Sciatic nerve (tissue), 2 donors: ENCODE measurements at places on chromosomes 5 and 9. TPM values are rescaled to one million over a fixed set of nuclear protein-coding genes. Genes with fewer than 3 reads are reported as not detected.

- no peak for DNase-seq
These were observed 11.3 kb upstream of the DIPK1B start for GRCh38 chr9:136700959-136701667.

DNA sequence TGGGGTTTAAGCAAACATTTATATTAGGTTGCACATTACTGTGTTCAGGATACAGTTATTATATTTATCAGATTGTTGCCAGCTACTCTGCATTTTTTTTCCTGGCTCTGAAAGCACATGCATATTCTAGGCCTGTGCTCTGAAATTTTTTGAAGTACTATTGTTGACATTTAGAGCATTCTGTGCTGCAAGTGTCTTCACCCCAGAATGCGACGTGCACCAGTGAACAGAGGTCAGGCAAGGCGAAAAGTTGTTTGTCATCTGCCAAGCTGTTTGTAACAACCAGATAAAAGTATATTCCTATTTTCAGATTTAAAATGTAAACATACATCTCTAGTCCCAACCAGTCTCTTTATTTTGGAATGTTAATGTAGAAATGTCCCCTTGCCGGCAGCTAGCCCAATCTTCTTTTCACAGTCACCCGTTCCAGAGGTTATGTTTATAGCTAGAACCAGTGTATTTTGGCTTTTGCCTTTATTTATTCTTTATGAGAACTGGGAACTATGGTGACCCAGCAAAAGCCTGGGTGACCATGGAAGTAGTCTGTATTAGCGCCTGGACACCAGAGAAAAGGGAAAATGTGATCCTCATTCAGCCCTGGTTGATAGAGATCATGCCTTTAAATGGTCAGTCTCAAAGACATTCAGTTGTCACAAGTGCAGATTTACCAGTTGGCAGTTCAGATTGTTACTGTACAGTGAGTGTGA, 84.6 kb downstream of the NDUFAF2 start:
- DNase-seq: no peak

DNA sequence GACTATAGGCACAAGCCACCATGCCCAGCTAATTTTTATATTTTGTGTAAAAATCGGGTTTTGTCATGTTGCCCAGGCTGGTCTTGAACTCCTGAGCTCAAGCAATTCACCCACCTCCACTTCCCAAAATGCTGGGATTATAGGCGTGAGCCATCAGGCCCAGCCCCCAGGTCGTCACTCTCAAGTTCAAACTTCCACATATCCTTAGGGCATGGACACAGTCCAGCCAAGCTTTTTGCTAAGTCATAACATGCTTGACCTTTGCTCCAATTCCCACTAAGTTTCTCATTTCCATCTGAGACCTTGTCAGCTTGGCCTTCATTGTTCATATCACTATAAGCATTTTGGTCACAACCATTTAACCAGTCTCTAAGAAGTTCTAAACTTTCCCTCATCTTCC, 43.9 kb upstream of the ARAP3 start:
- DNase-seq: no peak

The PTPN3 gene
- total RNA-seq: 1.0 TPM

DNA sequence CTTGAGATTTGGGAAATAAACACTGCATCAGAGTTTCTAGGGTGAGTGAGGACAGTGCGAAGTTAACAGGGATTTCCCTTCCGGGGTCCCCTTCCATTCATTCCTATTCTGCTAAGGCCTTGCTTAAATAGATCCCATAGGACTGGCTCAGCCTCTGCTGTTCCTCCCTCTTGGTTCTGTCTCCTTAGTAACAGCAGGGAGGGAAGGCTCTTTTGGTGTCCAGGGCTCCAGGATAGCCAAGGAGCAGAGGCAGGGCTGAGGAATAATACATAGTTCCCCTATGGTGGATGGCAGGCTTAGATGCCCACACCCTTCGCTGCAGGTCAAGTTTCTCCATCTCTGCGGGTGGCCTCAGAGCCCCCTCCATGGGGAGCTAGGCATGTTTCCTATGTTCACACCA, 591.7 kb downstream of the ACTL7B start:
- DNase-seq: no peak

DNA sequence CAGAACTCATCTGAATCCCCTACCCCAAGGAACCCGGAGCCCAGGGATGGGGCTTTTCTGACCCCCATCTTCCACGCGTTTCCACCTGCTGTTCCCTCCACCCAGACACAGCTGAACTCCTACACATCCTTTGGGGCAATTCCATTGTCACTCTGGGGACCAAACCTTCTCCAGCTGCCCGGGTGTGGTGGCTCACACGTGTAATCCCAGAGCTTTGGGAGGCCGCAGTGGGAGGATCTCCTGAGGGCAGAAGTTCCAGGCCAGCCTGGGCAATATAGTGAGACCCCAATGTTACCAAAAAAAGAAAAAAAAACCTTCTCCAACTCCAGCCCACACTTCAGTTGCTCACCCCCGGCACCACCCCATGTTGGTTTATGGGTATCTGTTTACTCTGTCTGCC, 8.1 kb downstream of the EPB41L4B start:
- no peak for DNase-seq

DNA sequence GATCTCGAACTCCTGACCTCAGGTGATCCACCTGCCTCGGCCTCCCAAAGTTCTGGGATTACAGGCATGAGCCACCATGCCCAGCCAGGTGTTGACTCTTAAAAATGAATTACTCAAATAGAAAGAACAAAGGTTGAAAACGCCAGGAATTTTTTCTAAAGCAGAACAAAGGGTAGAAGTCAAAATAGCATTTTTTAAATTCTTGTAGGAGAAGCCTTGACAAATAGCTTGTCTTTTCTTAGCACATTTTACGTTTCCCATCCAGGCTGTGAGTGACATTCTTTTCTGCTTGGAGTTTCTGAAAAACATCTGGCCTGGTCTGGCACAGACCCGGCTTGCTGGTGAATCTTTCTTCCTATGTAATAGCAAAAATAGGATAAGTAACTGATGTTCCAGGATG, 169.4 kb upstream of the ZNF462 start:
- DNase-seq: no peak

The MAP3K1 gene
- total RNA-seq: 28.4 TPM

DNA sequence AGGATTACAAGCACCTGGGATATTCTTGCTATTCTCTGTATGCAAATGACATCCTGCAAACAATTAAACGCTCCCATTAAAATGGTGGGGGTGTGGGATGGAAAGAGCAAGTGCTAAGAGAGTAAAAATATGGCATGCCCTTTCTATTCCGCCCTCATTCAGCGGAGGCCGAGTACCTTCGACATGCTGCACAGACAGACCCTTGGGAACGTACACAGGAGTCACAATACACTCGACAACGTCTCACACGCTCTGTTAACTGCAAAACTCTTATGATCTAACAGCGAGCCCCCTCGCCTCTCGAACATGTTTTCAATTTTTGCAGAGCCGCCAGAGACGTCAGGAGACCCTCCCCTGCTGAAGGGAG, 322.2 kb downstream of the CEMIP2 start:
- DNase-seq: no peak

- DNase-seq: no peak
These were observed 54.0 kb downstream of the ALG2 start for GRCh38 chr9:99167694-99168093.

GRCh38 chr5:18761801-18762200, 1127.5 kb downstream of the TAF11L14 start:
- no peak for DNase-seq

DNA sequence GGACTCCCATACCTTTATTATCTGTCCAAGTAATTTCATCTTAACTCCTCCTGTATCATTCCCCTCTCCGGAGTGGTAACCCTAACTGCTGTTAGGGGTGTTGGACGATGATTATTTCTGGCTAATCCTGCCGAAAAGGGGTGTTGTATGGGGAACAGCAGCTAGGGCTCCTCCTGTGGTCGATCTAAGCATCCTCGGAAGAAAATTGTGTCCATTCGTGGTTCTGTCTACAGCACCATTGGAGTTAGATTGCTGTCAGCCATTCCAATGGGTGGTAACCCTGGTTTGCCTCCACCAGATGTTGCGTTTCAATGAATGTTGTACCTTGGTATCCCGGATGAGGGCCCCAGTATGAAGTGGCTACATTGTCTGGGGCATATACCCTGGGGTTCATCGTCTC, 35.6 kb upstream of the LMNB1 start:
- no peak for DNase-seq

DNA sequence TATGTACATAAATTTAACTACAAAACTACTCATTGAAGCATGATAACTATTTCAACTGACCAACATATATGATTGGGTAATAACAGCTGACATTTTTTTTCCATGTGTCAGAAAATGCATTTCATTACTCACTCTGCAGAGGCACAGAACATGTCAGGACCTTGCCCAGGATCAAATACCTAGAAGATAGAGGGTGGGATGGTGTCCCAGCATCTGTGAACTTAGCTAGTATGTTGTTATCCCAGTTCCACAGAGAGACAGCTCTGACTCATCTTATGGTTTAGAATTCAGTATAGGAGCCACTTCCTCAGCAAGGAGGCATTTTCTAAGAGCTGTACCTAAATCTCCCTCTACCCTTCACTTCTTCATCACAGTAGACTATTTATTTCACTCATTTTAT, 1198.6 kb upstream of the ACO1 start:
- DNase-seq: no peak

DNA sequence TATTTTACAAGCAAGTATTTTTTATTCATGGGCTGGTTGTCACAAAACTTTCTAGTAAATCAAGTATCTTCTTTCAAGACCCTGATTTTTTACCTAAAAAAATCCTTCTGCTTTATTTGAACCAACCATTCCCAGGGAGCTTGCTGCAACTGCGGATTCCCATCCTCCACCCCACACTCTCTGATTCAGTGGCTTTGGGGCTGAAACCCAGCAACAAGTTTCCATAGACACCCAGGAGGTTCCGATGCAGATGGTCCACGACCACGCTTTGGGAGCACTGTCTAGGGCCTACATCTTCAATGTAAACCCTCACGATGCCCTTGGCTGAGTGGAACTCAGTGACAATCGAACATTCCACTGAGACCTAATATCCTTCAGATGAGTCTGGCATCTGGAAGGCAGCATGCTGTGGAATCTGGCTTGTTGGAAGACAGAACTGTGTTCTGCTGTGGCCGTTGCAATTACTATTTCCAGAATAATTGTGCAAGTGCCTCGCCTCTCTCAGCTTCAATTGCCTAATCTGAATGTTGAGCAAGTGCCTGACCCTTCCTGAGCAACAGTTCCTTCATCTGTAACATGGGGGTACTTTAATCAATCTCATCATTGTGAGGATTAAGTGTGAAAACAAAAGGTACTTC, 105.1 kb downstream of the INSYN2B start:
- DNase-seq: no peak

DNA sequence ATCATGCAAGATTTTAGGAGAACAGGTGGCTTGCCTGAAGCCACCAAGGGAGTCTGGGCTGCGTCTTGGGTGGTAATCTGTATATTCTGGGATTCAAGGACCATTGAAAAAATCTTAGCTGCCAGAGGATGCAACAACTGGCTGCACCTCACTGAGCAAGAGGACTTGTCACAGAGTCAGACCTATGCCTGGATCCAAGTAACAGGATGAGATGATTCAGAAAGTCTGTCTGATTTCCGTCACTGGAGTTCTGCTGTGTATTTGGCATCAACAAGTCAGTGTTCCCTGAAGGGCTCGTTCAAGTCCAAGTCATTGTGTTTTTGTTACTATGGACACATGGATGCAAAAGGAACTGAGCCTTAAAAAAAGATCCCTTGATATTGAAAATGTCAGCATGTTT, 37.8 kb upstream of the CARTPT start:
- no peak for DNase-seq

The DDX4 gene
- not detected for total RNA-seq

The SCGB3A2 gene
- total RNA-seq: 1.0 TPM

The NOTCH1 gene
- total RNA-seq: 84.2 TPM

- no peak for DNase-seq
These were observed 352.2 kb downstream of the KIAA0825 start for GRCh38 chr5:94266170-94266569.

DNA sequence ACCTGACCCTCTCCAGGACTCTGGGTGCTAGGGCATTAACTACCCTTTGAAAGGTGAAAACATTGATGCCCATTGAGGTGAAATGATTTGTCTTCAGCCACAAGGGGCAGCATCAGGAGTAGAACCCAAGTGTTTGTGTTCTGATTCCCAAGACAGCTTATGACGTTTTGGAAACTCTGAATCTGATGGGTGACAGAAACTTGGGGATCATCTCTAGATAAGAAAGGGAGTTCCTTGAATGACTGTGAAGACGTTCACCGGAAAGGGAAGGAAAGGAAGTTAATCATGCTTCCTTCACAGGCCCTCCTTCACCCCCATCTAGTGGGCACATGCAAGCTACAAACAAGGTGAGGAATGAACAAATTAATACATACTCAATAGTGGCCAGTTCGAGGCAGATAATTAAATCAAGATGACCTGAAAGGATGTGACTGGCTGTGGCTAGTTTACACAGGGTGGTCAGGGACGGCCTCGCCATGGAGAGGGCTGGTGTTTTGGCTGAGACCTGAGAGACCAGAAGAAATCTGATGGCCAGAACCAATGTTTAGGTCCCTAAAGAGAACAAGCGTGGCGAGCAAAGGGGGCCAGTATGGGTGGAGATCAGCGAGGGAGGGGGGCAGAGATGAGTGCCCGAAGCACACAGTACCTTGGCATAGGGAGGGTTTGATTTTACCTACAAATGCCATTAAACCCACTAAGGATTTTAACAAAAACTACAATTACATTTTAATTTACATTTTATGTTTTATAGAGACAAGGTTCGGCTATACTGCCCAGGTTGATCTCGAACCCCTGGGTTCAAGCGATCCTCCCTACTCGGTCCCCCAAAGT, 937 bp upstream of the SLC26A2 start:
- DNase-seq: no peak

The CCNI2 gene
- 0.36 TPM for total RNA-seq

DNA sequence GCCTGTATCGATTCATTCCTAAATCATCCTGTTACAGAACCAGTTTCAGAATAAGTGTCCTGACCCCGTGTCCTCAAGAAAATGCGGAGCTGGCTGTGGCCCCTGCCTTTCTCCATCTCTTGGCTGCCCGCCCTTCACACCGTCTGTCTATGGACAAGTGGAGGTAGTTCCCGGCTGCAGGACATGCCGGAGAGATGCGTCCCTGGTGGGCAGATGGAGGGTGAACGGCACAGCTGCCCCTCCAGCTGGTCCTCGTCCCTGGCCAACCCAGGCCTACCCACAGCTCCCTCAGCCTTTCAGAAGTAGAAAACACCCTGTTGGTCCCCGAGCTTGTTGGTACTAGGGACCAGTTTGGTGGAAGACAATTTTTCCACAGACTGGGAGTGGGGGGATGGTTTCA, 14.8 kb upstream of the EXOC3 start:
- DNase-seq: peak; percentile 53

- DNase-seq: no peak
These were observed 38.4 kb upstream of the PLEKHG4B start for GRCh38 chr5:53381-54174.

The CTXN3 gene
- total RNA-seq: not detected

- no peak for DNase-seq
These were observed 412.8 kb downstream of the SPOCK1 start for GRCh38 chr5:137086342-137086741.
